ENCODE measurements at places on chromosomes 6 and 20.

- DNase-seq: no peak
Observed at GRCh38 chr20:47036091-47036870, 141.6 kb downstream of the EYA2 start.

DNA sequence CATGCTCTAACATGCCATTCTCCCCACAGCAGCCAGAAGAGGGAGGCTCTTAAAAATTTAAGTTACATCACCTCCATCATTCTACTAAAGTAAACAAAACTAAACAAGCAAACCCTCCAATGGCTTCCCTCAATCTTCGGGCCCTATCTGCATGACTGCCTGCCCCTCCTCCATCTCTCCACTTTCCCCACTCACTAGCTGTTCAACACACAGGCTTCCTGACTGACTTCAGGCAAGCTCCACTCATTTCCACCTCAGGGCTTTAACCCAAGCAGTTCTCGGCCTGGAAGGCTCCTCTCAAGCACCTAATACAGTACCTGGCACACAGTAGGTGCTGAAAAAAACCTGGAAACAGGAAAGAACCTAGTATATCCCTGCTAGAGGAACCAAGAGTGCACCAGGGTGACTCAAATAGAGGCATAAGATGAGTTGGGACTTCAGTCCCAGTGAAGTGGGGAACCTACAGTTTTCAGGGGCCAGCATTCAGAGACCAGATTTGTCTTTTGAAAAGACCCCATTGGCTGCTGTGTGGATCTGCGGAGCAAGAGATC, 2.8 kb downstream of the AHCY start:
- no peak for DNase-seq

GRCh38 chr6:155436981-155437749, 18.5 kb downstream of the NOX3 start:
- no peak for DNase-seq

GRCh38 chr6:133432021-133432989, 191.1 kb downstream of the EYA4 start:
- DNase-seq: no peak

DNA sequence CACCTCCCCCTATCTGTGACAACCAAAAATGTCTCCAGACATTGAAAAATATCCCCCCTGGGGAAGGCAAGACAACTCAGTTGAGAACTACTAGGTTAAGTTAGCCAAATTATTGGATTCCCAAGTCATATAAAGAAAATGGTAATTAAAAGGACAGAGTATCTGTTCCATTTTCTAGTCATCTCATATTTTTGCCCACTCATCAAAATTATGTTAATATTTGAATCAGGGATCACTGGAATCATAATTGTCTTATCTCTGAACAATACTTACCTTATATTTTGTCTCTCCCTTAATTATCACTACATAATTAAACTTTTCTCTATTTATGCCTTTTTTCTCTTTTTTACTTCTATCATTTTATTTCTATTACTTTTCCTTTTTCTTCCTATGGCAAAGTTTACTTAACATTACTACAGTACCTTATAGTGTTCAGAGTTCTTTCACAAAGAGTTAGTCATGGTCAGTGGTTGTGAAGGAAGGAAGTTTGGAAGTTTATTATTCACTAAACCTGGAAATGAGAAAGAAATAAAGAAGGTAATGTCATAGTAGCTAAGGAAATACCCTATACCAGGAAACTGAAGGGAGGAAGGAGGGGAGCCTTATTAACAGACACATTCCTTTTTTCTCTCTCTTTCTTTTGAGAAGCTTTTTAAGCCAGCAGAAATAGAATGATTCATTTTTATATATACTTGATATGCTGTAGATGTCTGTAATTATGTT, 332.9 kb downstream of the COL12A1 start:
- no peak for DNase-seq

GRCh38 chr6:83430611-83431544, at the start of gene ME1:
Gene ME1 (minus strand): TSS chr6:83431051. CDS start chr6:83430954, 97 bp downstream.
- DNase-seq: no peak

DNA sequence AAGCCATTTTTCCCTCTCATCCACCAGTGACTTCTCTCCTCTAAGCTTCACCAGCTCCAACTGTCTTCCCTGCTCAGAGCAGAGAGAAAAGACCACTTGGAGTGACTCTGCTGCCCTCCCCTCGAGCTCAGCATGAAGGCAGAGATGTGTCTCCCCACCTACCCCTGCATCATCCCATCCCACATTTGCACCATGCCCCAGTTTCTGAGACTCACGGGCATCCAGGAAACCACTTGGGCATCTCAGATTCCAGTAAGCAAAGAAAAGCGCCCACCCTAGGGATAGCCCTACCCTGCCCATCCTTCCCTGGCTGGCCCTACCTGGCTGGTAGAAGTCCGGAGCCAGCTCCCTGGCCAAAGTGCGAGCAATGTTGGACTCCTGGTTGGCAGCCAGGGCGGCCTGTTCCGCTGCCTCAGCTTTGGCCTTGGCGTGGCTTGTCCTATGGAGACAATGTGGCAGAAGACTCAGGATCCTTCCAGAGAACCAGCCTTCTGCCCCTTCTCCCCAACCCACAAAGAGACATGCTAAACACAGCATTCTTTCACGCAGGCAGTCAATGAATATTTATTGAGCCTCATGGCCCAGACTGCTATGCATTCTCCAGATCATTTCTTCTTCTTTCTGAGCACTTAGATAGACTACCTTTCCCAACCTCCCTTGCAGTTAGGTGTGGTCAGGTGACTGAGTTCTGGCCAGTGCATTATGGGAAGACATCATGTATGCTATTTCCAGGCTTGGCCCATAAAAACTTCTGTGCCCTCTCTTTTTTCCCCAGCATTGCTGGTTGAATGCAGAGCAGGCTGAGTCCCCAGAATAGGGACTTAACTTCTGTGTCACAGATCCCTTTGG, 68.6 kb downstream of the JPH2 start:
- no peak for DNase-seq

DNA sequence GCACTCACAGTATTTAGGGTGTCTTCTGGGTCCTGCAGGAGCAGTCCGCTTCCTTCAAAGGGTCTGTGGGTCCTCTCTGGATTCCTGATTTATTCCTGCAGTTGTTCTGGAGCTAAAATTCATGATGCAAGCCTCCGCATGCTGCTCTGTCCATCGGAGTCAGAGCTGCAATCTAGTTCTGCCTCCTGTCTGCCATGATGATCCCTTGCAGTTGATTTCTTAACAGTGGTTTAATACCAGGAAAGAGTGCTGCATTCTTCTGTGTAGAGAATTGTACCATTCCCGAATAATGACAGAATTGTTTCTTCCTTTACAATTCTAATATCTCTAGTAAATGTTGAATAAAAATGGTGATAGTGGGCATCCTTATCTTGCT, 72.0 kb upstream of the B3GAT2 start:
- no peak for DNase-seq

DNA sequence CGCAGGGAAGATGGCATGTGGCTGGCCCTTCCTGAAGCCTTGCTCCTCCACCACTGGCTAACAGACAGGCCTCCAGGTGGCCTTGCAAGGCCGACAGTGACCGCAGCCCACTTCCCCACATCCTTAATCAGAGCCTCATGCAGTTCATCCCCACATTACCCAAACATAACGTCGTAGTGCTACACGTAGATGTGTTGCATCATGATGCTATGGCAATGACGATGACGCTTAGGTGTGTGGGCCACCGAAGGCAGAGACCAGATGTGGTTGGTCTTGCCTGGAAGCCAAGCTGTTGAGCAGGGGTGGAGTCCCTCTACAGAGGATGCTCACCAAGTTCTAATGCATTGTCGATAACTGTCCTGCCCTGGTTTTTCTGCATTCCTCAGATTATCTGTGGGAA, 5.6 kb downstream of the CD93 start:
- DNase-seq: no peak

DNA sequence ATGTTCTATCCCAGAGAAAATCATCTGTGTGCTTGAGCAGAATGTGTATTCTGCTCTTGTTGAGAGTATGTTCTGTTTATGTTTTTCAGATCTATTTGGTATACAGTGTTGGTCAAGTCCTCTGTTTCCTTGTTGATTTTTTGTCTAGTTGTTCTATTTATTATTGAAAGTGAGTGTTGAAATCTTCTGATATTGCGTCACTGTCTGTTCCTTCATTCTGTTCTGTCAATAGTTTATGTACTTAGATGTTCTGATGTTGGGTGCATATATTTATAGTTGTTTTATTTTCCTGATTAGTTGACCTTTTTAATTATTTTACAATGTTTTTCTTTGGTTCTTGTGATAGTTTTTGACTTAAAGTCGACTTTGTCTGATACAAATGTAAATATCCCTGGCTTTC, 458.7 kb upstream of the HSF2 start:
- no peak for DNase-seq

DNA sequence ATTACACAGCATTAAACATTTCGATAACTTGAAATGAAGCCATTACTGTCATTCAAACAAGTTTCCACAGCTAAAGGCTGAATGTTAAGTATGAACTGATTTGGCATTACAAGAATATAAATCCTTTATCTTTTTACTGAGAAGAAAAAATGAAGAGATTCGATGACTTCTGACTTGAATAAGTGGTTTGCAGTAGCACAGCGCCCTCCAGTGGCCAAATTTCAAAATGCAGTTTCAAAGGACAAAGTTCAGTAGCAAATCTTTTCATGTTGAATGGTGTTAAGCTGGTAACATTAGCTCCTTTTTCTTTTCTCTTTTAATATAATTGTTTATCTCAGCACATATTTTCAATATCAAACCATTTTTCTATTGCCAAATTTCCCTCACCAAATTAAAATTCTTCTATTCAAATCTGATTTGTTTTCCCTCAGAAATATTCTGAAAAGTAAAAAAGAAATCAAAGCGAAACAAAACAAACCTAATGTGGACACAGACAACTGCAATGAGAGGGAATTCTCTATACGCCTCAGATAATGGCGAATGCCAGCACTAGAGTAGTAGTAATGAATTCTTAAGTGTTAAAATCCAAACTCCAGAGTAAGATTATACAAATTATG, 145.7 kb downstream of the BTBD9 start:
- DNase-seq: peak; percentile 66

GRCh38 chr6:67009818-67010217, 1302.8 kb upstream of the EYS start:
- no peak for DNase-seq

- DNase-seq: peak; percentile 56
Observed at GRCh38 chr20:63178889-63179686, 36.8 kb downstream of the YTHDF1 start.

DNA sequence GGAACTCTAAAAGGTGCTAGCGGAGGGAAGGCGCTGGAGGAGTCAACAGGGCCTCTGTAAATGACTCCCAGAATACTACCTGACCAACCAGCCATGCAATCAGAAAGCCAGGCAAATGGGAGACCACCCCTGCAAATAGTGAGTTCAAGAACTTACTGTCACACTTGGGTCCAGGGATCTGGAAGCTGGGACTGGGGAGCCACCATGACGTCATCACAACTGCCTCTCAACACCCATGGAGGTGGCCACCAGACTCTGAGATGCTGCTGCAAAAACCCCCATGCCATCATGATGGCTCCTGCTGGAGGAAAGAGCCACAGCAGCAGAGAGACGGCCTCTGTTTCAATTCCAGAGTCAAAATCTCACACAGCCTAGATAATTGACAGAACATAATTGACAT, 8.5 kb upstream of the PDYN start:
- DNase-seq: no peak

GRCh38 chr20:35329435-35330139, 37.4 kb upstream of the FAM83C start:
- no peak for DNase-seq

DNA sequence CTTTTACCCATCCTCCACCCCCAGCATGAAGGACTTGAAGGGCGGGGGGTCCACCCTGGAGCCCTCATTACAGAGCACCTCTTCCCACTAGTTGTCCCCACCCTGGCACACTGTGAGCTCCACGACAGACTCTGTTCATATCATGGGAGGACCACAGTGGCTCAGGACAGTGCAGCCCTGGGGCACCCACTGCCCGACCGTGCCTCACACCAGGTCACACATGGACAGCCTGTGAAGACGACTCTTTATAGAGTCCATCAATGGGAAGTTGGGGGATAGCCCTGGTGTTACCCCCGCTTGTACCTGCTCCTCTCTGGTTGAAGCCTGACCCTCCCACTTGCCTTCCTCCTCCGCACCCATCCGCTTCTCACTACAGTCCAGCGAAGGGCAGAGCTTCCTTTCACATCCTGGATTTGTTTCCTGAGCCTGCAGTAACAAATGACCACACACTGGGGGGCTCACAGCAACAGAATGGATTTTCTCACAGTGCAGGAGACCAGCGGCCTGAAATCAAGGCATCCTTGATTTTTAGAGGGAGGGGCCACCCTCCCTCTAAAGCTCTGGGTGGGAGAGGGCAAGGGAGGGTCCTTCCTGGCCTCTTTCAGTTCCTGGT, 15.5 kb downstream of the ZNF831 start:
- no peak for DNase-seq

DNA sequence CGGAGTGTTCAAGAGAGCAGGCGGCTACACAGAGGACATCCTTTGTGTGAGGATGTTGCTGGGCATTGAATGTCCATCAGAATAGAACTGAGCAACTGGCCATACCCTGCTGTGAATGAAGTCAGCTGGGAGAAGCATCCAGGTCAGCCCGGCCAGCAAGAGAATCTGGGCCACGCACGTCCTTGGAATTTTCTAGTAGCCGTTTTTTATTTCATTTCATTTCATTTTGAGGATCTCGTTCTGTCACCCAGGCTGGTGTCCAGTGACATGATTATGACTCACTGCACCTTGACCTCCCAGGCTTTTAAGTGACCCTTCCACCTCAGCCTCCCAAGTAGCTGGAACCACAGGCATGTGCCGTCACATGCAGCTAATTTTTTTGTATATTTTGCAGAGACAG, 97.9 kb downstream of the SSR1 start:
- no peak for DNase-seq

GRCh38 chr6:156430386-156430785, 346.8 kb upstream of the ARID1B start:
- no peak for DNase-seq

DNA sequence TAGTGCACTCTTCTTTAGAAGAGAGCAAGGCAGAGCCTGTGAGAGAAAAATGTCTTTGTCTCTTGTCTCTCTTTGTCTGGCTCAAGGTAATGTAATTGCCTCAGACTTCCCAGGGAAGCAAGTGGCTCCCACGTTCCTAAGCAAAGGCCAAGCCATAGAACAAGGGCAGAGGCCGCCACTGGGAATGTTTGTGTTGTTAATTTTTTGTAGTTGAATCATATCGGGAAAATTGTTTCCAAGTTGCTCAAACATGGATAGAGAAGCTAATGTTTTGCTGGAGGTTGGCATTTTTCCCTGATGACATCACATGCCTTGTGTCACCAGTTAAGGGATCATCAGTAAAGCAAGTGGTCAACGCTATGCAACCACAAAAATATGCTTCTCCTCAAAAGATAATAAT, 211.5 kb upstream of the FOXA2 start:
- DNase-seq: no peak

DNA sequence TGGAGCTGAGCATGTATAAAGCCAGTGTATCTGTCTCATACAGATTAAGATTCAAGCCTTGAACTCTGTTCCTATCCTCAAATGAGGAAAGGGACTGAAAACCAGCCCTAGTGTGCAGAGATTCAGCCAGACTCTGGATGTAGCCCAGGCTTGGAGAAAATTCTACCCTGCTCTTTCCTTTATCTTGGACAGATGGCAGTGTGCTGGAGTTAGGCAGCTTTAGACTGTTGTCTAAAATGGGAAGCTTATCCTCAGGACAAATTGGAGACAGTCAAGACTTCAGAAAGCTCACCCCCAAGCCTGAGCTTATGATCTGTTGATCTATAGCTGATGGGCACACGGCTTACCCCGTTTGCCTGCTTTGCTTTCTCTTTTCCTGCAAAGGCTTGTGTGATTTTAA, 1057.6 kb downstream of the KIF16B start:
- no peak for DNase-seq

Data from effector CD8-positive, alpha-beta T cell (primary cell).